ENCODE measurements at places on chromosomes 5 and 9.

DNA sequence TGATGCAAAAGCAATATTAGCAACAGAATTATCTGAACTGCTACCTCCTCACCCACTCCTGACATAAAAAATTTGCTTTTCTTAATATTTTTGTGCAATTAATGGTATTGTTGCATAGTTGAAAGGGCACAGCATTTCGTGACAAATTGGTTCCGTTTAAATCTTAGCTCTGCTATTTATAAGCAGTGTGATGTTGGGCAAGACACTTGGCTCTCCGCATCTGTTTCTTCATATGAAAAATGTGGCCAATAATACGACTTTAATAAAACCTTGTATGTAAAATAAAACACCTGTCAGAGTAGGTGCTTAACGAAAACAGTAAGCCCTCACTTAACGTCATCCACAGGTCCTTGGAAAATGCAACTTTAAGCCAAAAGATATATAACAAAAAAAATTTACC lies 4.2 kb downstream of the TMEM167A start:
- H3K4me3 ChIP-seq, result no peak overlapping the region
- H3K36me3 ChIP-seq, result peaks cover 21% of the 10 kb centered on the region
- H3K27ac ChIP-seq, result no peak overlapping the region
- DNase-seq, result no peak

DNA sequence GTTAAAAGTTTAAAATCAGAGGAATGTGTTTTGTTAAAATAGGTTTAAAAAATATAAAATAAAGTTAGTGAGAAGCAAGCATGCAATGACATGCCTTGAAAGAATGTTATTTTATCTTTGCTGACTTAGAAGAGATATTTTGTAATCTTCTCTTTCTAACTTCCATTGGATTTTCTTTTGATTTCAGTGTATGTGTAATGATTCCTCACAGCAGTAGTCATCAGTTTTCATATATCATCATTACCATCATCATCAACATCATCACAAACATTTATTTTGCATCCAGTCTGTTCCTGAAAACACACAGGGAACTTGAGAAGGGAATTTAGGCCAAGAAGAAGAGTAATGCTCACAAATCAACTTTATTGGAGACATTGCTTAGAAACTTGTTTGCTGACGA lies 699.6 kb downstream of the TAF11L14 start:
- DNase-seq, result no peak
- H3K4me1 ChIP-seq, result no peaks in the 10 kb centered on the region
- no peaks in the 10 kb centered on the region for H3K27me3 ChIP-seq
- no peaks in the 10 kb centered on the region for H3K36me3 ChIP-seq
- no peak overlapping the region for H3K27ac ChIP-seq

GRCh38 chr5:91848453-91848852 lies 465.3 kb upstream of the ARRDC3 start:
- H3K27ac ChIP-seq, result no peak overlapping the region
- no peaks in the 10 kb centered on the region for H3K36me3 ChIP-seq
- no peak for DNase-seq

GRCh38 chr9:13917534-13917933 lies 396.4 kb downstream of the NFIB start:
- no peak overlapping the region for H3K27ac ChIP-seq
- no peaks in the 10 kb centered on the region for H3K27me3 ChIP-seq
- H3K36me3 ChIP-seq, result no peaks in the 10 kb centered on the region
- no peak overlapping the region for H3K4me3 ChIP-seq

- H3K27ac ChIP-seq, result no peak overlapping the region
- H3K36me3 ChIP-seq, result no peaks in the 10 kb centered on the region
- peaks cover 5% of the 10 kb centered on the region for H3K27me3 ChIP-seq
- H3K4me3 ChIP-seq, result no peak overlapping the region
- no peak for DNase-seq
These were observed 117.9 kb downstream of the NXNL2 start for GRCh38 chr9:88652876-88653275.

DNA sequence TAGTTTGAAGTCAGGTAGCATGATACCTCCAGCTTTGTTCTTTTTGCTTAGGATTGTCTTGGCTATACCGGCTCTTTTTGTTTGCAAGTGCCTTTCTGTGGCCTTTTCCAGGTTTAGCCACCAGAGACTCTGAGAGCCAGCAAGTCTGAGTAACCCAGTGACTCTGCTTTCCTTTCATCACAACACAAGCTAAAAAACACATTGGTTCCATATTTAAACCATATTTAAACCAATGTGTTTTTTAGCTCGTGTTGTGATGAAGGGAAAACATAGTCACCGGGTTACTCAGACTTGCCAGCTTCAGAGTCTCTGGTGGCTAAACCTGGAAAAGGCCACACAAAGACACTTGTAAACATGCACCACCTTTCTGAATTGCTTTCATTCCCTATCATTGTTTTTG lies 493.3 kb downstream of the NTRK2 start:
- no peaks in the 10 kb centered on the region for H3K27me3 ChIP-seq
- no peak overlapping the region for H3K4me3 ChIP-seq
- H3K36me3 ChIP-seq, result peaks cover 9% of the 10 kb centered on the region
- DNase-seq, result no peak
- no peak overlapping the region for H3K27ac ChIP-seq

- peaks cover 2% of the 10 kb centered on the region for H3K4me1 ChIP-seq
- DNase-seq, result no peak
- H3K27me3 ChIP-seq, result peaks cover 3% of the 10 kb centered on the region
- peak overlapping the region; percentile 63 for H3K4me3 ChIP-seq
These were observed 980 bp downstream of the COL5A1 start for GRCh38 chr9:134642385-134643181.

- DNase-seq, result no peak
- H3K4me3 ChIP-seq, result no peak overlapping the region
- no peaks in the 10 kb centered on the region for H3K27me3 ChIP-seq
- peak overlapping the region; percentile 84 for H3K27ac ChIP-seq
- peaks cover 79% of the 10 kb centered on the region for H3K4me1 ChIP-seq
- H3K36me3 ChIP-seq, result no peaks in the 10 kb centered on the region
These were observed 8.8 kb downstream of the TNIP1 start for GRCh38 chr5:151071848-151072629.

GRCh38 chr9:95887926-95888497 lies 12.5 kb downstream of the ERCC6L2 start:
- no peaks in the 10 kb centered on the region for H3K27me3 ChIP-seq
- peaks cover 30% of the 10 kb centered on the region for H3K36me3 ChIP-seq
- H3K4me1 ChIP-seq, result peaks cover 74% of the 10 kb centered on the region
- peak overlapping the region; percentile 94 for H3K27ac ChIP-seq
- no peak for DNase-seq

DNA sequence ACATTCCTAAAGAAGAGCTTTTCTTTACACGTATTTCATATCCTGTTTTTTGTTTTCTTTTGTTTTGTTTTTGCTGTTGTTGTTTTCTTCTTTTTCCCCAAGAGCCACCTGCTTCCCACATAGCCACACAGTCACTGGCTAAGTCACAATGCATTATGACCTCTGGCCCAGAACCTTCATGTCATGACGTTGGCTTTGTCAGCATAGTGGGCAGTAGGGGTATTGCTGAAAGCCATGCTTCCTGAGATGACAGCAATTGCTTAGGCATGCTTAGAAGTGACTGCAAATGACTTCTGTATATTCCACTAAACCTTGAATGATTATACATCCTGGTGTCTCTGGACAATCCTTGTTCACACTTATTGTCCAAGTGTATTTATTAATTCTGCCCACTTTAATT lies 375.8 kb downstream of the TAF11L14 start:
- H3K27ac ChIP-seq, result no peak overlapping the region
- no peaks in the 10 kb centered on the region for H3K27me3 ChIP-seq
- no peaks in the 10 kb centered on the region for H3K36me3 ChIP-seq
- DNase-seq, result no peak
- no peaks in the 10 kb centered on the region for H3K4me1 ChIP-seq
- H3K4me3 ChIP-seq, result no peak overlapping the region

- no peak overlapping the region for H3K27ac ChIP-seq
- H3K27me3 ChIP-seq, result peaks cover 23% of the 10 kb centered on the region
- no peak for DNase-seq
- H3K4me1 ChIP-seq, result no peaks in the 10 kb centered on the region
- H3K36me3 ChIP-seq, result no peaks in the 10 kb centered on the region
These were observed 105.0 kb upstream of the PRSS3 start for GRCh38 chr9:33690143-33690933.

DNA sequence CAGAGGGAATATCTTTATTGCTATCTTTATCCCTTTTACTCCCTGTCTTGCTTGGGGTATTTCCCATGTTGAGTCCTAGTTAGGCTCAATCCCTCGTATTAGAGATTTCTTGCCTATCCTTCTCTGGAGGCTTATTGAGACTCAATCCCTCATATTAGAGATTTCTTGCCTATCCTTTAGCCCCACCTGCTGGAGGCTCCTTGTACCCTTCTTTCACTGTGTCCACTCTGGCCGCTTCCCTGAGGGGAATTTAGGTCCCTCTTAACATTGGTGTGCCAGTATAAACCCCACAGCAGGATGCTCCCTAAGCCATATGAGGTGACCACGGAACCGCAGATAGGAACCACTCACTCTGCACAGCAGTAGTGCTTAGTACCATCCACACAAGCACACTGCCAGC lies 110.7 kb upstream of the MAMDC2 start:
- H3K4me1 ChIP-seq, result no peaks in the 10 kb centered on the region
- H3K4me3 ChIP-seq, result no peak overlapping the region
- H3K27me3 ChIP-seq, result peaks cover 39% of the 10 kb centered on the region
- H3K27ac ChIP-seq, result no peak overlapping the region
- H3K36me3 ChIP-seq, result peaks cover 3% of the 10 kb centered on the region

DNA sequence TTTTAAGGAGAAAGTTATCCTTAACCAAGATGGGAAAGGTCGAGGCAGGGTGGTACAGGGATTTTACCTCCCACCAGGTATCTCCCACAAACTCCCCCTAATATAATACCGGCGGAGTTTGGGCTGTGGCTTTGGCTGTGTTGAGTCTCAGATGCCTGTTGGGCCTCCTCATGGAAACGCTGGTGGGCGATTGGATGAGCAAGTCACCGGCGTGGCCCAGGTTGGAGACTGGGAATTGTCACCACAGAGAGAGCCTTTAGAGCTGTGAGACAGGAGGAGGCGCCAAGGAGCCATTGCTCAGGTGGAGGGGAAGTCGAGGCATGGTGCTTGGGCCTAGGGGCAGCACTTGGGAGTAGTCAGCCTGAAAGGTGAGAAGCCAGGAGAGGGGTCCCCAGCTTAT lies 3.4 kb upstream of the CAMSAP1 start:
- DNase-seq, result no peak
- H3K27me3 ChIP-seq, result no peaks in the 10 kb centered on the region
- H3K4me1 ChIP-seq, result peaks cover 43% of the 10 kb centered on the region
- peaks cover 54% of the 10 kb centered on the region for H3K36me3 ChIP-seq

DNA sequence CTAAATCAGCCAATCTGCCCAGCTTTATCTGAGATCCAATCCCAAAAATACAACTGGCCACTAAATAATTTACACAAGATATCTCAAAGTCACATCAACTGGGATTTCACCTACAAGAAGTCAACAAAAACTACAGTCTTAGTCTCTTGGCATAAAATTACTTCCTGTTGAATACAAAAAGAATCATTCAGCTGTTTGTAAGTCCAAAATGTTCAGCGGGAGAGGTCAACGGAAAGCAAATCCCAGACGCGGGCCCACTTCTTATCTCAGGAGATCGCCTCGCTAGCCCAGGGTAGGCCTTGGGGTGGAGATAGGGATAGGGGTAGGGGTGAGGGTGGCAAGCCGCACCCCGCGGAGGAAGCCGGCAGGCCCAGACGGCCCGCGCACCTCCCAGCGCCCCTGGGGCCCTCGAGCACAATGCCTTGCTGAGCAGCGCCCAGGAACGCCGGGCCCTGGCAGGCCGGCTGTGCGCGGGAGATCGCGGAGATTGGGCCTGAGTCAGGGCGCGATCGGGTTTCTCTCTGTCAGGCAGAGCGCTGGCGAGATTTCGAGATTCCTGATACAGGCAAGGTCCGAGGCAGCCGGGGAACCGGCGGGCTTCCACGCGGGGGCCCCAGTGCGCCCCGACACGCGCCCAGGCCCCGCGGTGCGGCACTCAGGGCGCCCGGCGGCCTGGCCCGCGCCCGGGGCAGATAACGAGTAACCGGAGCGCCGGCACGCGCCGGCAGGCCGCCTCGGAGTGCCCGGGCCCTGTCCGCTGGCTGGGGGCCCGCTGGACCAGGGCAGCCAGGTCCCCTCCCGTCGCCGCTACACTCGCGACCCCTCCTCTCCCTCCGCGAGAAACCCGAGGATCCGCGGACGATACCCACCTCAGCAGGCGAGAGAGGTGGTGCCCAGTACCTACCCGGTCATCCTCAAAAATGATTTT lies 601 bp downstream of the HINT1 start:
- peaks cover 17% of the 10 kb centered on the region for H3K4me1 ChIP-seq
- H3K27me3 ChIP-seq, result no peaks in the 10 kb centered on the region
- DNase-seq, result peak; percentile 77
- peaks cover 40% of the 10 kb centered on the region for H3K36me3 ChIP-seq

DNA sequence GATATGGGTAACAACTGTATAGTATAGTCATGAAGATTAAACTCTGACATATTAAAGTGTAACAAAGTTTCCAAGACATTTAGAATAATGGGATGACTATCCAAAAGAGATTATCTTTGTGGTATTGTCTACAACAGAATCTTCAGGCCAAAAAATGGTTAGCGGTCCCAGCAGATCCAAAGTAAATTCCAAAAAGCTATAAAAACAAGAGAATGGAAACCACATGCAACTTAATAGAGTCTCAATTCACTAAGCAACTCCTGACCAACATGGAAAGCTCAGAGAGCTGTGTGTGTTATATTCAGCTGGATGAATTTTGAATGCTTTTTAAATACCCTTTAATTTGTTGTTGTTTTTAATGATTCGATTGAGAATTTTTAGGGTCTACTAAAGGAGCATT lies 688.2 kb downstream of the CETN3 start:
- H3K4me1 ChIP-seq, result no peaks in the 10 kb centered on the region
- H3K36me3 ChIP-seq, result no peaks in the 10 kb centered on the region
- DNase-seq, result no peak
- H3K4me3 ChIP-seq, result no peak overlapping the region
- no peaks in the 10 kb centered on the region for H3K27me3 ChIP-seq

DNA sequence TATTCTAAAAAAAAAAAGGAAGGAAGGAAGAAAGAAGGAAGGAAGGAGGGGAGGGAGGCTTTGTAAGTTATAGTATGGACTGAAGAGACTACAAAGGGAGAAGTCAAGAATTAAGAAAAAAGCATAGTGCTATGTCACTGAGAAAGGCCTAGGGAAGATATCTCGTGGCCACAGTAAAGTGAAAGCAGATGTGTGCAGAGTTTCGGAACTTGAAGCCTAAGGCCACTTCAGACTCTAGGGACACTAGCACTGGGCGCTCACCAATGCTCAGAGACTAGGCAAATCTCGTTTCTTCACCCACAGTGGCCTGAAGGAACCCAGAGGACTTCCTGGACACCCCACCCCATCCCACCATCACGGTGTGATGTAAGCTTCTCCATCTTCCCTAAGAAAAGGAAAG lies 181.4 kb upstream of the TRPM3 start:
- peaks cover 10% of the 10 kb centered on the region for H3K27me3 ChIP-seq
- no peak for DNase-seq
- no peaks in the 10 kb centered on the region for H3K36me3 ChIP-seq
- no peak overlapping the region for H3K4me3 ChIP-seq
- no peak overlapping the region for H3K27ac ChIP-seq
- H3K4me1 ChIP-seq, result no peaks in the 10 kb centered on the region

All from naive thymus-derived CD8-positive, alpha-beta T cell (primary cell).